ENCODE measurements at places on chromosomes 4 and X. TPM values are rescaled to one million over a fixed set of nuclear protein-coding genes. Genes with fewer than 3 reads are reported as not detected.

- no peak for DNase-seq
These were observed 340.5 kb upstream of the MAOA start for GRCh38 chrX:43315622-43316021.

GRCh38 chrX:107747596-107748161, 27.9 kb downstream of the TSC22D3 start:
- DNase-seq, result peak; percentile 22

DNA sequence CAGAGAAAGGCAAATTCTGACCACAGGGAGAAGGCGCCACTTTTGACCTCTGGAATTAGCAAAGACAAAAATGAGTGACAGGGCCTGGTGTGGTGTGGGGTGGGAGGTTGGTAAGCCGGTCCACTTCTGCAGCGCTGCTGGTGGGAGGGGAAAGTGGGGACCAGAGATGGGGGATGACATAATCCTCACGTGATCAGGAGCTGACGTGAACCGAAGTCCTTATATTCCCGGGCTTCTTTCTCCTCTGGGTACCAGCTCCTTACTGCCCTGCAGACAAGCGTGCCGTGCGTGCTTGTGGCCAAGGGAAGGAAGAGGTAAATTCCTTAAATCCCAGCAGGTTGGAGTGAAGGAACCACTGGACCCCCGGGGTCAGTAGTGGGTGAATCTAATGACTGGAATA, at the start of gene TCEAL7:
Gene TCEAL7, plus strand, starts transcription at position 249 of the 400 bp plus-strand sequence. CDS start 1,165 bp downstream, outside the sequence.
- no peak for DNase-seq

DNA sequence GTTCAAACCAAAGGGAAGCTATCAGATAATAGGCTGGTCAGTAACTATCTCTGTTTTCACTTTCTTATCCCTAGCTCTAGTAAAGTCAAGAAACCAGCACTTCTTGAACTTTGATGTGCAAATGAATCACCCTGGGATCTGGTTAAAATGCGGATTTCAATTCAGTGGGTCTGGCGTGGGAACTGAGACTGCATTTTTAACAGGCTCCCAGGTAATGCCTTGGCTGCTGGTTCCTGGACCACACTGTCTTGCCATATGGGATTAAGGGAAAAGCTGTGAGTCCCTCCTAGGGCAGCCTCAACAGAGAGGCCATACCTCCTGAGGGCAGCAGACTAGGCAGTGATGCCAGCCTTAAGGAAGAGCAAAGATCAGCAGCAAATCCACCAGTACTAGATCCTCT, 1.7 kb downstream of the RNF175 start:
- DNase-seq, result no peak

DNA sequence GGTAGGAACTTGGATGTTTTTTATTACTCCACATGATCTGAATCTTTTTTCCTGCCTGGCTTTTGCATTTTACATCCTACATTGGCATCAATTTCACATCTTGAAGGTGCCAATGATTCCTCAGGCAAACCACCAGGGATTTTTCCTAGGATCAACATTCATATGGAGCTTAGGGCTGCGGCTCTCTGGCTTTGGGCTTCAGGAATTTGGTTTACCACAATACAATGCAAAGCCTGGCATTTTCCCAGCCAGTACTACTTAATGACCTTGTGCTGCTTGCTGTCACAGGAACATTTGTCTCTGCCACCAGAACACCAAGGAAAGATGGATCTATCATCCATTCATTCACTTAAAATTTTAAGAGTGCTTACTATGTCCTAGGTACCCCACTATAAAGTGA, 180.7 kb downstream of the PDGFC start:
- DNase-seq, result no peak

DNA sequence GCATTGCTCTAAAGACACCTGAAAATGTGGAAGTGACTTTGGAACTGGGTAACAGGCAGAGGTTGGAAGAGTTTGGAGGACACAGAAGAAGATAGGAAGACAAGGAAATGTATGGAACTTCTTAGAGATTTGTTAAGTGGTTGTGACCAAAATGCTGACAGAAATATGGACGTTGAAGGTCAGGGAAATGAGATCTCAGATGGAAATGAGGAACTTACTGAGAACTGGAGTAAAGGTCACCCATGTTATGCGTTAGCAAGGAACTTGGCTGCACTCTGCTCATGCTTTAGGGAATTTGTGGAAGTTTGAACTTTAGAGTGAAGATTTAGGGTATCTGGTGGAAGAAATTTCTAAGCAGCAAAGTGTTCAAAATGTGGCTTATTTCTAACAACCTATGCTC, 99.4 kb downstream of the FAM13A start:
- DNase-seq, result no peak

DNA sequence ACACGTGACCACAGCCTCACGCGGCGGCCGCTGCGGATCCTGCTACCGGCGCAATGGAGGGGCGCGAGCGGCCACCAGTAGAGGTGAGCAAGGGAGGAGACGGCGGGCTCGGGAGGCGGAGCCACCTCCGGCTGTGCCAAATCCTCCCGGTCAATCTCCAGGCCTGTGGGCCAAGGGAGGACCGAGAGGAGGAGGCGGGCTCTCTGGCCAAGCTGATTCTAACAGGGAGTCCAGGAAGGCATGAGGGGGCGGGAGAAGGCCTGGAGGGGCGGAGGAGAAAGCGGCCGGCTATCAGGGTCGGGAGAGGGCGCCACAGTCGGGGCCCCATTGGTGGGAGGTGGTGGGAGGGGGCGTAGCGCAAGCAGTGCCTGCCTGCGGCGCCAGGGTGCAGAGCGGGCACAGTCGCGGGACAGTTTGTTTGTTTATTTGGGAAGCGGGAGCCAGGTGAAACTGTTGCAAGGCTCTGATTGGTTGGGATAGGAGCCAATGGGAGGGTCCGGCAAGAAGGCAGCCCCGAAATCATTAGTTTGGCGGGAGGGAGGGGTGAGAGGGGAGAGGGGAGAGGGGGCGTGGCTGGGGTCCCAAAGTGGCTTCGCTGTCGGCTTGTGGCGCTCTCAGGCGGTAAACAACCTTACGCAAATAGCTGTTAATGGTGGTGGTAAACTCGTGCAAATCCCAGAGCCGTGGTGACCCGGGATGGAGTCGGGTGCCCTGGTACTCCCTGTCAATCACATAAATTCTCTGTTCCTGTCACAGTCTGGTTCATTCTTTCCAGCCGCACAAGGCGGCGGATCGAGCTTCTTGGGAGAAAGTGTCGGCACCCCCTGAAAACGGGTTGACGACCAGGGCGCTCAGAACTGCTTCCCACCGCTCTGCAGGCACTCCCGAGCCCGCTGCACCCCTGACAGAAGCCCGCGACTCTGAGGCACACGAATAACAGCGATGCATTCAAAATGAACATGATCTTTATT, at the start of gene IRS4:
Gene IRS4, minus strand, starts transcription at position 55 of the 971 bp plus-strand sequence.
- DNase-seq, result no peak

- DNase-seq, result no peak
These were observed 56.0 kb upstream of the SORCS2 start for GRCh38 chr4:7136351-7136750.

- DNase-seq, result peak; percentile 59
These were observed 10.1 kb downstream of the ELF4 start for GRCh38 chrX:130100180-130100579.

ZNF732 gene
- total RNA-seq, result not detected

ARAP2 gene
- total RNA-seq, result 108 TPM

MAGEH1 gene
- total RNA-seq, result 6.6 TPM

GPR50 gene
- not detected for total RNA-seq

DCAF4L1 gene
- 0.32 TPM for total RNA-seq

GPR34 gene
- total RNA-seq, result 3.5 TPM

WDR17 gene
- total RNA-seq, result 7.6 TPM

USP17L15 gene
- total RNA-seq, result not detected
